HT-29 (cell line): ENCODE measurements at places on chromosomes 7 and 10.

DNA sequence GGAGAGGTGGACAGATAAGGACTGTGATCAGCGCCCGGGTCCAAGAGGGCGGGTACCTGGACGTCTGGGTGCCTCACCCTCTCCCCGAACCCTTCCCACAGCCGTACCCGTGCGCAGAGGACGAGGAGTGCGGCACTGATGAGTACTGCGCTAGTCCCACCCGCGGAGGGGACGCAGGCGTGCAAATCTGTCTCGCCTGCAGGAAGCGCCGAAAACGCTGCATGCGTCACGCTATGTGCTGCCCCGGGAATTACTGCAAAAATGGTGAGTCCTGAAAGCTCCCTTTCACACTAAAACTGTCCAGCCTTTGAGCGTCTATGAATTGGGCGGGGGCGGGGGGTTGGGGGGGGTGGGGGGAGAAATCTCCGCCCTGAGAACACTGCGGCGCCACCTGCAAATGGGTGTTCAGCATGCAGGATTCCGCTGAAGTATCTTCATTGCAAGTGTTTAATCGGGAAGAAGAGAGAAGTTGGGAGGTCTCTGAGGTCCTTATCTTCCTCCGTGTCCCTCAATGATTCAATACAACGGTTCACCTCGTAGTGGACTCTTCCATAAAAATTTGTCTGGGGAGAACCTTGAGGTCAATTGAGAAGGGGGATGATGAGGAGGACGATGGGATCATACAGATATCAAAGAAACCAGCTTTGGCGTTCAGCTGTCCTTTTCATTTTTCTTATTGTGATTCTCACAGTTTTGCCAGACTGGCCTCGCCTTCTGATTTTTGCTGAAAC lies 906 bp downstream of the DKK1 start:
- DNase-seq = no peak

DNA sequence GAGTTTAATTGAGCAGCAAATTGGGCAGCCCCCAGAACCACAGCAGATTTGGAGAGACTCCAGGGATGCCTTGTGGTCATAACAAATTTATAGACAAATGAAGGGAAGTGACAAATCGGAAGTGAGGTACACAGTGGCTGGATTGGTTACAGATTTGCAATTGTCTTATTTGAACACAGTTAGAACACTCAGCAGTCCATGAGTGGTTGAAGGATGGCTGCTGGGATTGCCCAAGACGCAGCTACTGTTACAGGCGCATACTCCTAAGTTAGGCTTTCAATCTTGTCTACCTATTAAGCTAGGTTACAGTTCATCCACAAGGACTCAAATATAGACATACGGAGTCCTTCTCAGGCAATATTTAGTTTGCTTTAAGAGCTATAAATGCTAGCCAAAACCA lies 7.4 kb downstream of the ACADSB start:
- DNase-seq = no peak

DNA sequence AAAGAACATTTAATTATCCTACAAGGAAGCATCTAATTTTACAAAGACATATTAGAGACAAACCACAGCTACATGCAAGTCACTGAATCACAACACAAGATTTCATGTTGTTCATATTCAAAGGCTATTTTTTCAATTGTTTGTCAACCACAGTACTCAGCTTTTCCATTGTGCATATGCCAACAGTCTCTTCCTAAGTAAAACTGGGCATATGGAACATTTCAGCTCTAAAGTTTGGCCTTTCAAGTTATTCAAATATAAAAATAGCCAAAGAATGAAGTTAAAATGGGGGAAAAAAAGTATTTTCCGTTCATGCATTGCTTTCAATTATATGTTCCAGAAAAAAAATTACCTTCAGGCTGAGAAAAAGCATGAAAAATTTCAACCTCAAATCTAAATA lies 537.9 kb downstream of the PLXDC2 start:
- DNase-seq = no peak

DNA sequence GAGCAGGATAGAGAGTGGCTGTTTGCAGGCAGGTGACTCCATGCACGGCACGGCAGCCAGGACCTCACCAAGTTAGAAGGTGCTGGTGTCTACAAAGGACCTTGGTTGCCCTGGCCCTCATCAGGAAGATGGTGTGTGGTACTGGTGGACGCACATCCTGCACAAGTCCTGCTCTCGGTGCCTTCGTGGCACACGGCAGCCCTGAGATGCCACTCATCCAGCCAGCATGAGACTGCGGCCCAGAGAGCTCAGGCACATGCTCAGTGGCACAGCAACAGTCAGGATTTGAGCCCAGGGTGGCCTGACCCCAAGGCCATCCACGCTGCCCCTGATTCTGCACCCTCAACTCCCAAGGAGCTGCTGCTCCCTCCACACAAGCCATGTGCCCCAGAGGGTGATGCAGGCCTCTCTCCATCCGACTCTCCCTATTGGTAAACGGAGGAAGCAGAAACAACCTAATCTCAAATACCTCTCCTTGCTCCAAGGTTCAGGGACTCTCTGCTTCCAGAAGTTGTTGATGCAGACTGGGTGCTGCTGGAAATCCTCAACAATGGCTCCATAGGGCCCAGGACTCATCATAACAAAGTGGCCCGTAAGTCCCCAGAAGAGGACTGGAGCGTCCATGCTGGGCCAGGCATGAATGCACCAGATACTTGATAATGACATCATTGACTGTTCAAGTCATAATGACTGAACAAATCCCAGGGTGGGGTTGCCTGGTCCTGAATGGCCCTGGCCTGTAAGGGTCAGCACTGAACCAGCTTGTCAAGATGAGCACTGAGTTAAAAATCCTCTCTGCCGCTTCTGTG lies 93.6 kb downstream of the ARHGAP22 start:
- DNase-seq = no peak

DNA sequence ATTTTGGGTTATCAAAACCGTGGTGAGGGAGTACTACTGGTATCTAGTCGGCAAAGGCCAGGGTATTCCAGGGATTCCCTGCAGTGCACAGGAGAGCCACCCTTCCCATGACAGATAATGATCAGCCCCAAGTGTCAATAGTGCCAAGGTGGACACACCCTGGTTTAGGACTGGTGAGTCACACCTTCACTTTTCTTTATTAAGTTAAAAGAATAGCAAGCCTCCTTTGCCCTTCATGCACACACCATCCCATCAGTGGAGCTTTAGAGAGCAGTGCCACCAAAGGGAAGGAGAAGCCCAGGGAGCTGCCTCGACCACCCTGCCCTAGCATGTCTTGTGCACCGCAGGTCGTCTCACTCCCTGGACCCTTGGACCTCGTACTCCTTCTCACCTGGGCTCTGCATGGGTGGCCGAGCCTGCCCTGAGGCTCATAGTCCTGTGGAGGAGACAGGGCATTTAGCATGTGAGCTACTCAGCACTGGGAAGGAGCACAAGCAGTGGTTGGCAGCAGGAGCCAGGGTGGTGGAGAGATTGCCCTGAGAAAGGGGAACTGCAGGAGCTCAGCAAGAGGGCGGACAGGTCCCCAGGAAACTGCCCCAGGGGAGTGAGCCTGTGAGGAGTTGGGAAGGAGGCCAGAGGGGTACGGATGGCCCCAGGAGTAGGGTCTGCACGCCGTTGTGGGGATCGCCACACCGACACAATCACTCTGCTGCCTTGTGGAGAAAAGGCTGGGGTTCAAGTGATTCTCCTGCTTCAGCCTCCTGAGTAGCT lies 17.4 kb downstream of the UBE2D4 start:
- DNase-seq = peak; percentile 38

GRCh38 chr7:44285561-44285960 lies 39.8 kb downstream of the CAMK2B start:
- no peak for DNase-seq

DNA sequence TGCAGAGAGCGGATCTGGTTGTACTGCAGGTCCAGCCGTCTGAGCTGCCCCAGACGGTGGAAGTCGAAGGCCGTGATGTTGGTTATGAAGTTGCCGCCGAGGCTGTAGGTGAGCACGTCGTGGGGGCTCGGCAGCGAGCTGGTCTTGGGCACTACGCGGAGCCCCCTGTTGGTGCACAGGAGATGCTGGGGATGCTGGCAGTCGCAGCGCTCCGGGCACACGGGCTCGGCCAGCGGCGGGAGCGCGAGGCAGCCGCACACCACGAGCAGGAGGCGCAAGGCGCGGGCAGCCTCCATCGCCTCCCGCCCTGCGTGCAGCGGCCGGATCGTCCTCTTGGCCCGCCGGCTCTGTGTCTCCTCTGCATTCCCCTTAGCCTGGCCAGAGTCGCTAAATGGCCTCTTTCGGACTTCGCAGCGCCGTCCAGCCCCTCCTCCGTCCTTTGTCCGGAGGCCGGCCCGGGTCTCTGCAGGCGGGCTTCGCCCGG lies 337 bp downstream of the TRIL start:
- DNase-seq = no peak

DNA sequence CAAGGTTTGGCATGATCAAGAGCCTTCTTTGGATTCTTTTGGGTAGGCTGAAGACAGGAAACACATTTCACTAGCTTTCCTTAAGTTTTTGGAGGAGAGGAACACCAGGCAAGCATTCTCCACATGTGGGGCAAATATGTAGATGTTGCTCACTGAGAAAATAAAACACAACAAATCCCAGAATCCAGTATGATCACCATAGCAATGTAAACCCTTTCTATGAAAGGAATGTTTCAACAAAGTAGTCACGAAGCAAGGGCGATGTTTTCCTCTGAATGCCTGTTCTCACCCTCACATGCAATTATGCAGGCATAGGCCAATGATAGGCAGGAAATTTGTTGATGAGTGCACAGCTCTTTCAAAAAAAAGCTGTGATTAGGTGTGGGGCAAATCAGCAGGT lies 20.5 kb upstream of the CEP41 start:
- no peak for DNase-seq

- DNase-seq = peak; percentile 43
Observed at GRCh38 chr10:8130973-8131911, 76.8 kb downstream of the GATA3 start.

DNA sequence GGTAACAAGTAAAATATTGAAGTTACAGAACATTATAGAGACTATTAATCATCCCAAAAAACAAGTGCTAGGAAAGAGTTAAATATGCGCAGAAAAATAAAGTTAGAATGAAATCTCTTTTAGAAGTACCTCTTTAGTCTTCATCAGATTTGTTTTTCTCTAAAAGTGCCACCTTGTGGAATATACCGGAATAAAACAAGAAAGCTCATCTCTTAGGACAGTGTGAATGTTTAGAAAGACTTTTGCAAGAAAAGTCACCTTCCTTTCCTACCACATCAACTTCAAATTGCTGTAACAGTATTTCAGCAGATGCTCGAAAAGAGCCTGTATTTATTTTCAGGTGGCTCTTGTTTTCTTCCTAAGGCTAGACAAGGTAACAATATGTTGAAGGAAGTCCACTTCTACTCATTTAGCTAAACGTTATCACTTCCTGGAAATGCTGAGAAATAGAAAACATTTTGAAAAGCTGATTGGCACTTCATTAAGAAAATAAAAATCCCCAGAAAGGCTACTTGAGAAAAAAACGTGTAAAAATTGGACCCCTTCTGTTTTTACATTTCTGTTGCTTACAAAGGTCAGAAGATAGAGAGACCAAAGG lies 19.8 kb upstream of the FAM133B start:
- peak; percentile 60 for DNase-seq

GRCh38 chr7:49852619-49853462 lies 79.4 kb downstream of the VWC2 start:
- peak; percentile 67 for DNase-seq

DNA sequence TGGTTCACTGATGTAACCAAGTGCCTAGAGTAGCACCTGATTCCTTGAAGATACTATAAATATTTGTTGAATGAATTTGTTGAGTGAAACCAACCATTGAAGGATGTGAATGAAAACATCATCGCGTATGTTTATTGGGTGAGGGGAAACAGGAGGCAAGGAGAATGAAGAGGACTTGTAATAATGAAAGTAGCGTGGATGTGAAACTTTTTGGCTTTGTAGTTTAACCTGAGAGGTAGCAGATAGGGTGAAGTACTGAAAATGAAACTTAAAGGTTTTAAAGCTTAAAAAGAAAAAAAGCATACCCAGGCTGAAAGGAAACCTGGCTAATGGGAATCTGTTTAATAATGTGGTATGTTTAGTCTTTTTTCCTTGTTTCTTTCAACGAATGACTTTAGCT lies 5.2 kb downstream of the CCNY start:
- DNase-seq = no peak

GRCh38 chr7:35792472-35792871 lies 8.4 kb upstream of the SEPTIN7 start:
- DNase-seq = no peak

- DNase-seq = peak; percentile 74
Observed at GRCh38 chr10:112393341-112393740, 19.4 kb downstream of the ACSL5 start.

DNA sequence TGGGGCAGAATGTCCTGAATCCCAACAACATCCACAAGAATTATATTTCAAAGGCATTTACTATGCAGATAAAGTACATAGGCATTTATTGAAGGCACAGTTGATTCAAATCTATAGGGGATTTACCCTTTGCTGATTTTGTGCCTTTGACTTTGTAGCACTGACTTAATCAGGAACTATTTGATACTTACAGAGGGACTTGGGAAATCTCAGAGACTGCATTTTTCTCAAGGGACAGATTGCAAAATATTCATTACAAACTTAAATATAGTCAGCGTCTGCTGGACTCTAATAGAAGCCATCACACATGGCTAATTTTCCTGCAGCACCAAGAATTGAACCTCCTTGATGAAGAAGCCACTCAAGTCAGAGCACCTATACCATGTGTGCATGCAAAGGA lies 44.9 kb downstream of the FAS start:
- no peak for DNase-seq

DNA sequence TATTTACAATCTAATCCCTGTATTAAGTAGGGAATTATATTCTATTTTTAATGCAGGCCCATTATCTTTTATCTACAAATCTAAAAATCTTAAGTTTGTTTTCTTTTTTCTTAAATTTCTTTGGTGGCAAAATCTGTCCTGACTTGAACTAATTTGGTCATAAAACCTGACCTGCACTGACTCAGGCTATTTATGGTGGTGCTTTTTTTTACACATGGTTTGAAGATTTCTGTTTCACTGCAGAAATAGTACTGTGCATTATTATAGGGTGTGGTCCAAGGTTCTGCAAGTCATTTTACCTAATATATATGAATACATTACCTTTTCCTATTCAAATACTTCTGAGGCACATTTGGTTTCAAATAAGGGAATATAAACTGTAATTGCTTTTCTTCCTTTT lies 137.0 kb downstream of the CD36 start:
- DNase-seq = no peak

DNA sequence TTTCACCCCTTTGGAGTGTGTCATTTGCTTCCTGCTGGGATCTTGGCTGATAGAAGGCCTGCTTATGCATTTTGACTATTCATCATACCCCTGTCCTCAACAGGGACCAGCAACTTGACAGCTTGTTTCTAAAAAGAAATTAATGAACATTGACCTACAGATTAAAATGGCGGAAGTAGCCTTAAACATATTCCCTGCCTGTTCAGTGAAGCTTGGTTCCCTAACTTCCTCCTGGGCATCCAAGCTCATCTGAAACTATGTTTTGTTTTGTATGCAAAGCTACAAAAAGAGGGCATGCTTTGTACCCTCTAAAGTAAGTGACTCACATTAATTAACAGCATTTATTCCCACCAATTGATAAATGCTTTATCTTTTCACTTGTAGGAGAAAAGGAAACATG lies 26.8 kb upstream of the CDK14 start:
- no peak for DNase-seq

GRCh38 chr7:37247861-37248260 lies 200.8 kb downstream of the ELMO1 start:
- no peak for DNase-seq

- no peak for DNase-seq
Observed at GRCh38 chr10:119285495-119286267, 78.3 kb downstream of the GRK5 start.

GRCh38 chr7:77727936-77728701 lies 31.9 kb downstream of the RSBN1L start:
- no peak for DNase-seq
